Caudate nucleus (tissue), 63 donors: ENCODE measurements at places on chromosomes 3 and 15.

- DNase-seq: no peak
Observed at GRCh38 chr15:80735344-80735743, 40.2 kb downstream of the ABHD17C start.

GRCh38 chr3:126082362-126083137, 1.4 kb downstream of the SLC41A3 start:
- DNase-seq: no peak

DNA sequence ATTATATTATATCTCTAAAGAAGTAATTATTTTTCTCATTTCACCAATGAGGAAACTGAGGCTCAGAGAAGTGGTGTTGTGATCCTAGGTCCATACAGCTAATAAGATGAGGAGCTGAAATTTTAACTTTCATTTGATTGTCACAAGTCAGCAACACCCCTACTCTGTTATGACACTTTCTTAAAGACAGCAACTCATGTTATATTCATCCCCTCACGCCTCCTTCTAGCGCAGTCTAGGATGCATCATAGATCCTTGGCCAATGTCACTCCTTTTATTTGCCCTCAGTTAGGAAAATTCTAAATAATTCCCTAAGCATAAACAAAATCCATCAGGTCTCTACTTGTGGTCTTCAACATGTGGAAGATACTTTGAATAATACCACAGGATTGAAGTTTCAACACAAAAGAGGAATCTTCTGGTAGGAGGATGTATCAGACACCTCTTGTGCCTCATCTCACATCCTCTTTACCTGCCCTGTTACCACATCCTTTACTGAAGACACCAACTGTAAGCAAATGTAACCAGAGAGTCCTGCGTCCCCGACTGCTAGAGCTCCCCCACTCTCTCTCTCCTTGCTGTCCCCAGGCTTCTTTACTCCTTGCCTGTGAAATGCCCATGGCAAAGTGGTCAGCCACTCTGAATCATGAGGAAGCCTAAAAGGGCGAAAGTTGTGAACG, 53.7 kb downstream of the TRIM42 start:
- DNase-seq: no peak

DNA sequence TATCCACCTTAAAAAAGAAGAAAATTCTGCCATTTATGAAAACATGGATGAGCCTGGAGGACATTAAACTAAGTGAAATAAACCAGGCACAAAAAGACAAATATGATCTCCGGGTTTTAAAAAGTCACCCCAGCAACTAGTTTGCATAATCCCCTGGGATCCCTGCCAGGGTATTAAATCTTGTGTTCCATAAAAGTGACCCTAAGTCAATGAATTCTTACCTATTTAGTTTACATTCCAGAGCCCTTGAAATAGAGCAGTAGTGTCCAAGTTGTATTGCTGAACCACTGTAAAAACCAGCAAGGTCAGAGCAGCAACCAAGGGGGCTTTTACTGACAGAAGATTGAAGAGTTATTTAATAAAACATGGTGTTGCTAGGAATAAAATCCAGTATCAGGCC, 716.8 kb upstream of the BCHE start:
- no peak for DNase-seq

DNA sequence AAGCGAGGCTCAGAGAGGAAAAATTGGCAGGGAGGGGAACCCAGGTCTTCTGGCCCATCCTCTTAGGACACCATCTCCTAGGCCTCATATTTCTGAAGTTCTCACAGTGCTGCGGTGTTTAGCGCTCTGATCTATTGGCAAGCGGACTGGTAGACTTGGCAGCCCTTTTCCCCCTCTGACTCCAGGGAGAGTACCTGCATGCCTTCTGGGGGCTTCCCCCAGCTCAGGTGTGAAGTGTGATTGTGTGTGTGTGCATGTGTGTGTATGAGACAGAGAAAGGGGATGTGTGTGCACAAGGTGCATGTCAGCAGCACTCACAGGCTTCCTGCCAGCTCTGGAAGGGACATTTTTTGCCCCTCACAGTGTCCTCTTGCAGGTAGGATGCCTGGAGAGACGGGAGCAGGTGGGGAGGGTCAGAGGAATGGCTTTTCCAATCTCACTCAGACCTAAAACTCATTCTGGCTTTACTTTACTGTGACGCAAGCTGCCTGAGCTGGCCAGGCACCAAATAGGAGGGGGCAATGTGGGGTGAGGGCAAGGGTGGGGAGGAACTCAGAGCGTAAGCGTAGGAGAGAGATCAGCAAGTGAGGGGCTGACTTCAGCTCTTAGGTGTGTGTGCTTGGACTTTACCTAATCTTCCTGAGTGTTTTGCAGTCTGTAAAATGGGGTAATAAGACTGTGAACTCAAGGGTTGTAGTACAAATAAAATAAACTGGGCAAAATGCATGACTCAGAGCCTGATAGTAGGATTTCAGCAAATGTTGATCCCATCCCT, 4.0 kb upstream of the IL17RE start:
- no peak for DNase-seq

GRCh38 chr3:152672320-152672649, 162.6 kb upstream of the P2RY1 start:
- DNase-seq: no peak

GRCh38 chr3:142027735-142028134, 121.6 kb downstream of the TFDP2 start:
- no peak for DNase-seq

- DNase-seq: no peak
Observed at GRCh38 chr3:153980252-153980590, 141.0 kb upstream of the ARHGEF26 start.

DNA sequence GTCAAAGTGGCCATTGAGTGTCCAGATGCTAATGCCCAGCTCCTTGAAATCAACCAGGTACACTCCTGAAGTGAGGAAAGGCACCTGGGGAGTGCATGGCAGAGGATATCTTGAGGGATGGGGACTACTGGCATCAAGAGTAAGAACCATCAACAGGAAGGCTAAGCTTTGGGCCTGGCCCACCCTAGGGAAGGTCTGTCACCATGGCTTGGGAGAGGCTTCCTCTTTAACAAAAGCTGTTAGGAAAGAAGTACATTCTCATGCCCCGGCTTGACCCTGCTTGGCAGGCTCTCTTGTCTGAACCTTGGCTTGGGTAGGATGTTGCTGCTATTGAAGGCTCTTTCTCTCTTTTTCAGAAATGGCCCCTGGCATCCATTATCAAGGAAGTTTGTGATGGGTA, 43.7 kb upstream of the TUBGCP5 start:
- no peak for DNase-seq

- DNase-seq: no peak
Observed at GRCh38 chr3:71376911-71377310, 206.6 kb downstream of the FOXP1 start.

- no peak for DNase-seq
Observed at GRCh38 chr3:87333393-87333892, 57.1 kb upstream of the POU1F1 start.

DNA sequence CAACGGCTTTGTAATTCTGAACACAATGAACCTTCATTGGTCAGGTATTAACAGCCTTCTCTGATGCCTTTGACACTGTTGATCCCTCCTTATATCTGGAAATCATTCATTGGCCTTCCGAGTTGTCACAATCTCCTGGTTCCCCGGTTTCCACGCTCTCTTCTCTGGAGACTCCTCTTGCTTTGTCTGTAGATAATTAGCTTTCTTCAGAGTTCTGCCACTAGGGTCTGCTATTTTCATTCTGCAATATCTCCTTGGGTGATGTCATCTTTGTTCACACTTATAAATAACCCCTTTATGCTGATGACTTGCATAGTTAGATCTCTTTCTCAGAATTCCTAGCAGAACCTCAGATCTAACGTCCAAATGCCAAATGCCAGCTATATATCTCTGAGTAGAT, 583.8 kb upstream of the ZNF717 start:
- no peak for DNase-seq

- no peak for DNase-seq
Observed at GRCh38 chr3:146072824-146073223, 88.2 kb downstream of the PLOD2 start.

DNA sequence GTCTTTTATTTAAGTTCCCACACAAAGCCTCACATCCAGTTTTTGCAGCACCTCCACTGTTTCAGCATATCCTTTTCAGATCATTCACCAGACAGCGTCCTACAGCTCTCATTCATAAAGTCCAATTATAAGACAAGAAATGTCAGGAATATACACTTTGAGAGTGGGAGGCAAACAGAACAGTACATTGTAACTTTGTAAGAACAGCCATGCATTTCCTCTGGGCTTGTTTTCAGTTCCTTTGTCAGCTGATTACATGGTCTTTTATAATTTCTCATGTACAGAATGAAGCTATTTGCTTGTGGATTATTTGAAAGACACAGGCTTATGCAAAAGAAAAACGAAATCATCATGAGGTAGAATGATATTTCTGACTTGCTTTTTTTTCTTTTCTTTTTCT, 85.7 kb downstream of the SOX2 start:
- no peak for DNase-seq

DNA sequence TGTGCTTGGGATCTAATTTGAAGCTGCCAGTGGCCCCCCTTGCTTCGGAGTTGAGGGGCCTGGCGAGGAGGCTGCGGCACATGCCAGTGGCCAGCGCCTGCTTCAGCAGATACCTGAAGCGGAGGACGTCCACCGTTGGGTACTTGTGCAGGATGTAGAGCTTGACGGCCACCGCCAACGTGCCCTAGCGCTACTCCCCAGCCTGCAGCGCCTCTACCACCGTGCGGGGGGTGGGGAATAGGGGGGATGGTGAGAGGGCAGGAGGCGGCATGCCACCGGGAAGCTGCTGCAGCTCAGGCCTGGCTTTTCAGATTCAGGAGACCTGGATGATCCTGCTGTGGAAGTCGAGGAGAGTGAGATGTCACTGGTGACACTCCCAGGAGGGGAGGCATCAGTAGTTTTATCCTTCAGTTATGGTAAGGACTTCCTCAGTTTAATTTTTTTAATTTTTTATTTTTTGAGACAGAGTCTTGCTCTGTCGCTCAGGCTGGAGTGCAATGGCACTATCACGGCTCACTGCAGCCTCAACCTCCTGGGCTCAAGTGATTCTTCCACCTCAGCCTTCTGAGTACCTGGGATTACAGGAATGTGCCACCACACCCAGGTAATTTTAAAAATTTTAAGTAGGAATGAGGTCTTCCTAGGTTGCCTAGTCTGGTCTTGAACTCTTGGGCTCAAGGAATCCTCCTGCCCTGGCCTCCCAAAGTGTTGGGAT, 150.6 kb upstream of the FRMD4B start:
- DNase-seq: no peak

- DNase-seq: no peak
Observed at GRCh38 chr15:61049934-61050333, 179.2 kb downstream of the RORA start.

DNA sequence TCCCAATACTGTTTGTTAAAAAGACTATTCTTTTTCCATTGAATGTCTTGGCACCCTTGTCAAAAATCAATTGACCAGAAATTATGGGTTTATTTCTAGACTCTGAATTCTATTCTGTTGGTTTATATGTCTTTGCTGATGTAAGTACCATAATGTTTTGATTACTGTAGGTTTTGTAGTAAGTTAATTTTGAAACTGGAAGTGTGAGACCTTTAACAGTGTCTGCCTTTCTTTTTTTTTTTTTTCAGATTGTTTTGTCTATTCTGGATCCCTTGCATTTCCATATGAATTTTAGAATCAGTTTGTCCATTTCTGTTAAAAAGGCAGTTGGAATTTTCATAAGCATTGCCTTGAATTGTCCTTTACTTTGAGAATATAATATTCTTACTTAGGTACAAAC, 13.6 kb downstream of the ATP2C1 start:
- DNase-seq: no peak

- no peak for DNase-seq
Observed at GRCh38 chr15:74129586-74130154, 716 bp upstream of the ISLR2 start.

DNA sequence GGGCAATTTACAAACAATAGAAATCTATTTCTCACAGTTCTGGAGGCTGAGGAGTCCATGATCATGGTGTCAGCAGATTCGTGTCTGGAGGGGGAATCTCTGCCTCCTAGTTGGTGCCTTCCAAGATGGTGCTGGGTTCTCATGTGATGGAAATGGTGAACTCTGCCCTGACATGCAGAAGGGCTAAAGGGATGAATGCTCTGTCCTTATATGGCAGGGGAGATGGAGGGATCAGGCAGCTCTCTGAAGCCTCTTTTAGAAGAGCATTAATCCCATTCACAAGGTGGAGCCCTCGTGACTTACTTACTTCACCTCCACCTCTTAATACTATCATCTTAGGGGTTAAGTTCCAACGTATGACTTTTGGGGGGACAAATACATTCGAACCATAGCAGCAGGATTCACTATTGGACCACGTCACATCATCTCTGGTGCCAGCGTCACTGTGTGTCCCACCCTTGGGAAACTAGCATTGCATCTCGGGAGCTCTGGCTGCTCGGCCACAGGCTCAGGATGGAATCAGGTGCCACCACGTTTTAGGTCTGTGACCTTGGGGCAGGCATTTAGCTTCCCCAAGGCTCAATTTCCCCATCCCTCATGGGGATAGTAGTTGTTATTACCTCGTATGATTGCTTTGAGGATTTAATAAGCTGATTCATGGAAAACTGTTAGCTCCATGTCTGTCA, 53.0 kb downstream of the SV2B start:
- DNase-seq: no peak

GRCh38 chr15:63473999-63474809, 30.2 kb upstream of the USP3 start:
- DNase-seq: no peak

DNA sequence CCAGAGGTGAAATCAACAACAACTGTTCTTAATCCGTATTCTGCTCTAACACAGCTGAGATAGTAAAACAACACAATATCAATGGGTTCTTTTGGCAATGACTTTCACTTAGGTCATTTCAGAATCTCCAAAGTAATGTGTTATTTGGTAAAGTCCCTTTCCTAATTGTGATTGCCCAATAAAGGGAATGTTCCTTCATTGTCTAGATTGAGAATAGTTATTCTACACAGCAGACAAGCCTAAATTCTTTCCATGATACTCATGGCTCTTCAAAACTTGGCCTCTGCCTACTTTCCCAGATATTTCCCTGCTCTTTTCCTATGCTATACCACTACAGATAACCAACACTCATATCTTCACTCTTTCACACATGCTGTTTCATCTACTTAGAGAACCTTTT, 219.8 kb downstream of the FMN1 start:
- no peak for DNase-seq

- no peak for DNase-seq
Observed at GRCh38 chr3:14299767-14300166, 102.6 kb upstream of the SLC6A6 start.

DNA sequence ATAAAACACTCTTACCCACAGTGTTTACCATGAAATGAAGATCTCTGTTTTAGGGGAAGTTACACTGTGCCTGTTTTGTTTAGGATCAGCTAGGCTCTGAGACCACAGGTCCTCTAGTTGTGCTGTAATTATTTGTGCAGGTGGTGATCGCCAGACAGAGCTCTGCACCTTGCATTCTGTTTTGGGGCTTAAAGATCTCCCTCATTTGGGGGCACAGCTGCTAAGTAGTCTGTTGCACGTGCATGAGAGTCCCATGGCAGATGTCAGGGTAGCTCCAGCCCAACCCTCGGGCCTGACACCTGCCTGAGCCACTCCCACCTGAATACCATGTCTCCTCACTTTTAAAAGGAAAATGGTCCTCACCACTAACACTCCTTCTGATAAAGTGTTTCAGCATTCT, 12.4 kb downstream of the C3orf20 start:
- no peak for DNase-seq

- DNase-seq: no peak
Observed at GRCh38 chr3:99568663-99569335, 69.6 kb upstream of the COL8A1 start.

- no peak for DNase-seq
Observed at GRCh38 chr3:124685481-124685880, 44.8 kb upstream of the UMPS start.
